Right atrium auricular region (tissue), 2 donors: ENCODE measurements at places on chromosomes 7 and 10.

DNA sequence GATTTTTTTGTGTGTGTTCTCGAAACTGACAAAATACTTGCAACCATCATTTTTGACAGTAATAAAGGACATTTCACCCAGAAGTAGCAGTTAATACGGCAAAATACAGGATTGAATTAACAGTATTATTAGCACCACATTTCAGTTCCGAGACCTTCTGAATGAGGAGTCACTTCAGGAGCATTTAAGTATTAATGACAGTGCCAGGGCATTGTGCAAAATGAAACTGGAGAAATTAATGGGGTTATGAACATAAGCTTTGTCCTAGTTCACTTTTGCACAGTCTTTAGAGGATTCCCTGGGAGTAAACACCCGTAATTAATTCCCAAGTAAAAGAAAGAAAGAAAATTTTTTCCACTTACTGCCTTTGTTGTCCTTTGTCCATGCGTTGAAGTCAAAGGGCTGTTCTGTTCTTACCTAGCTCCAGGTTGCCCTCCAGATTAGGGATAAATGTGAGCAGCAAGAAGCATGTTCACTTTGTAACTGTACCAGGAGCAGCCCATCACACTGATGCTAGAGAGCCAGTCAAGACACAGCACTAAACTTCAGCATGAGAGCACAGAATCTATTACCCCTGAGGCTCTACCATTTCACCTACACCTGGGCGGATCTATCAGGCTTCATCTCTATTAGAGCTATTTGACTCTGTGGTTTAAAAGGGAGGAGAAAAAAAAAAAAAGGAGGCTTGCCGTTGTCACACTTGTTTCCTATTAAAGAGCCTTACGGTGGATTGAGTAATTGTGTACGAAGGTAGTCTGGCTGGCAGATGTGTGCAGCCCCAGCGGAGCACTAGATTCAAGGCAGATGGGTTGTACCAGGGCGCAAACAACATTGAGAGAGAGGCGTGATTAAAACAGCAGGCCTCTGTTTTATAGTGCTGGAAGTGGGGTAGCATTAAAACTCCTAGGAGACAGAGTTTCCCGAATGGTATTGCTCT lies 297.8 kb upstream of the SEMA3A start:
- no peak overlapping the region for H3K4me3 ChIP-seq
- no peaks in the 10 kb centered on the region for H3K36me3 ChIP-seq
- no peak for DNase-seq
- H3K27me3 ChIP-seq = no peaks in the 10 kb centered on the region

DNA sequence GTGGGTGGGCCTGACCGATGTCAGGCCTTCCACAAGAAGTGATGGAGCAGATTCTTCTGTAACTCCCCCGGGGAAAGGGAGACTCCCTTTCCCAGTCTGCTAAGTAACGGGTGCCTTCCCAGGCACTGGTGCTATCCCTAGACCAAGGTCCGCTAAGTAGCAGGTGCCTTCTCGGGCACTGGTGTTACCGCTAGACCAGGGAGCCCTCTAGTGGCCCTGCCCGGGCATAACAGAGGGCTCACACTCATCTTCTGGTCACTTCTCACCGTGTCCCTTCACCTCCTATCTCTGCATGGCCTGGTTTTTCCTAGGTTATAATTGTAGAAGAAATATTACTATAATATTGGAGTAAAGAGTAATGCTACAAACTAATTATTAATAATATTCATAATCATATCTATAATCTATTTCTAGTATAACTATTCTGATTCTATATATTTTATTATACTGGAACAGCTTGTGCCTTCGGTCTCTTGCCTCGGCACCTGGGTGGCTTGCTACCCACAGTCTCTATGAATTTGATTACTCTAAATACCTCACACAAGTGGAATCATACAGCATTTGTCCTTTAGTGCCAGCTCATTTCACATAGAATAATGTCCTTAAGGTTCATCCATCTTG lies 1378.7 kb downstream of the XPNPEP1 start:
- H3K4me3 ChIP-seq = no peak overlapping the region
- H3K27me3 ChIP-seq = no peaks in the 10 kb centered on the region
- no peak overlapping the region for H3K27ac ChIP-seq
- DNase-seq = no peak

DNA sequence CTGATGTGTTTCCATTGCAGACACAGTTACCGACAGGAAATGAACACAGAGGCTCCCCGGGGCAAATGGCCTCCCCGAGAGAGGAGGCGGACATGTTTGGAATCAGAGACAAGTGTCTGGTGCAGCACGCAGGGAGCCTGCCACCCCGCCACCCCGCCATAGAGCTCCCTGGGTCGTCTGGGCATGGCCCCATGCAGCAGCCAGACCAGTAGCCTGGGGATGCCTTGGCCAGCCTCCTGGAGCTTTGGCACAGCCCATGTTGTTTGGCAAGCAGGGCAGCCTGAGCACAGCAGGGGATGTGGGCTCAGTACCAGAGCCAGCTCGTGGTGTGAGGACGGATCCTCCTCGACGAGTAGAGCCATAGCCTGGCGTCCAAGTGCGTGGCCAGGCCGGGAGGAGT lies 80.8 kb downstream of the NKX6-2 start:
- H3K36me3 ChIP-seq = peaks cover 11% of the 10 kb centered on the region
- H3K4me3 ChIP-seq = no peak overlapping the region
- H3K27ac ChIP-seq = no peak overlapping the region
- H3K4me1 ChIP-seq = no peaks in the 10 kb centered on the region

DNA sequence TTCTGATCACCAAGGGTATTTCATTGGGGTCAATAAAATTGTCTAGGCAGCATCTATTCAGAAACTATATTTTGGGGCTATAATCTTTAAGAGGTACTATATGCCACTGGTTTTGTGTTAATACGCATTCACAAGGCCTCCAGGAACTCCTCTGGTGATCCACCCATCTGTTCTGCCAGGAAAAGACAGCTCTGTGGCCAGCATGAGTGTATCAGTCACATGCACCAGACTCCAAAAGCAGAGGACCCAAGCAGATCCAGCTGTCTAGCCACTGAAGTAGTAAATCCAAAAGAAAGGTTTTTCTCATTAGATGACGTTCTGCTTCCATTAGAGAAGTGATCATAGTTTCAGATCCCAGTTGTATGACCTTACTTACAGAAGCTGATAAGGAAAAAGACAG lies 199.6 kb upstream of the CELF2 start:
- DNase-seq = peak; percentile 83
- no peaks in the 10 kb centered on the region for H3K27me3 ChIP-seq
- H3K4me3 ChIP-seq = no peak overlapping the region
- H3K4me1 ChIP-seq = peaks cover 21% of the 10 kb centered on the region
- H3K27ac ChIP-seq = peak overlapping the region; percentile 14

DNA sequence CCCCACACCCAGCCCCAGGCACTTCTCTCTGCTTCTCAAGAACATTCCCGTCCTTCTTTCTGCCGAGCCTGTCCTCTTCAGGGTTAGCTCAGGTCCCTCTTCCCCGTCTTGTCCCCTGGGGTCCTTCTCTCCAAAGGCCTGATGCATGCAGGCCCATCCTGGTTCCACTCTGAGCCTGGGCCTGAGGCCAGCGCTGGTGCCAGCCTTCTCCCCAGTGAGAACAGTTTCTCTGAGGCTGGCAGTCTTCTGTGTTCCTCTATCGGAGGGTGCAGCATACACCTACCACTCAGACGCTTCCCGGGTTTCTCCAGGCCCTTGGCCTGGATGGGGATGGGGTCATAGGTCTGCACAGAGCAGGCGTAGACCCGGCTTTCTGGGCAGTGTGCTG lies 14.6 kb downstream of the AP5Z1 start:
- H3K4me1 ChIP-seq = no peaks in the 10 kb centered on the region
- H3K36me3 ChIP-seq = peaks cover 49% of the 10 kb centered on the region
- DNase-seq = no peak
- no peaks in the 10 kb centered on the region for H3K27me3 ChIP-seq
- no peak overlapping the region for H3K4me3 ChIP-seq

- no peak overlapping the region for H3K4me3 ChIP-seq
- no peak overlapping the region for H3K27ac ChIP-seq
- H3K27me3 ChIP-seq = no peaks in the 10 kb centered on the region
- H3K36me3 ChIP-seq = no peaks in the 10 kb centered on the region
- DNase-seq = no peak
These were observed 30.9 kb downstream of the SCIN start for GRCh38 chr7:12601302-12601869.

DNA sequence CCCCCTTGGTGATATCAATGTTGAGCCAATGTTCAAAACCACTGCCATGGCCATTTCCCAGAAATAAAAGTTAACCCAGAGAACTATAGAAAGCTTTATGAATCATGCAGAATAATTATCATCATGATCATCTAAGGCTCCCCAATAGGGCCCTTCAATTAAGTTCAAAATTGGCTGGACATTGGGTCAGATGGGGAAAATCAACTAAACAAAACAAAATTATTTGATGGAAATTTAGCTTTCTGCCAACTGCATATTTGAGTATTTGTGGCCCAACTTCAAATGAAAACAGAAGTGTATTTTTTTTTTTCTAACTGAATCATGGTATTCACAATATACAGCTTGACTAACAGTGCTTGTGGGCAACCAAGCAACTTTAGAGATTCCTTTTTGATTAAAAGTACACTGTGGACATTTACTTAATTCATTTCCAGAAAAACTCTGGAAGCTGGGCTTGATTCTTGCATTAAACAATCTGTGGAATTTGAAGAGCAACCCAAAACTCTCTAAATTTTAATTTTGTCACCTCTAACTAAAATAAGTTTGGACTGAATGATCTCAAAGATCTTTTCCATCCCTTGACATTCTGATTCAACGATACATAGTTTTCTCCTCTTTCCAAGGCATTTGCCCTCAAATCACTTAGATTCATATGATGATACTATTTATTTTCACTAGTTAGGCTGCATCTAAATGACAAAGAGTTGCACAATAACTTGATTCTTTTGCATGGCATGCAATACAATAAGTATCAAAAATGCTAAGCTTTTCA lies 203.2 kb downstream of the AHR start:
- H3K27ac ChIP-seq = no peak overlapping the region
- DNase-seq = no peak
- H3K27me3 ChIP-seq = no peaks in the 10 kb centered on the region
- no peaks in the 10 kb centered on the region for H3K4me1 ChIP-seq

DNA sequence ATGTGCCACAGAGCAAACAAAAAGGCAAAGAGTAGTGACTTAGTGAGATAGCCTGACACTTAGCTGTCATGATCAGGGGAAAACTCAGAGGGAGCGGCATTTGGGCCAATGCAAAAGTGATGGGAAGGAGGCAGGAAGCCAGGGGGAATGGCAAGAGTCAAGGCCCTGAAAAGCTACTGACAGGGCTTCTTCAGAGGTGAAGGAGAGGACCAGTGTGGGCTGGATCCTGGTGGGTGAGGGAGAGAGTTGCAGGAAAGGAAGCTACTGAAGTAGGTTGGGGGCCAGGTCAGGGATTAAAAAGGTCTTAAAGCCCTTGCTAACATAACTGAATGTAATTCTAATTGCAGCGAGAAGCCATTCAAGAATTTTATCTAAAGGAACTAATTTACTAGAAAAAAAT lies 117.0 kb downstream of the AASS start:
- no peaks in the 10 kb centered on the region for H3K27me3 ChIP-seq
- no peak overlapping the region for H3K27ac ChIP-seq
- H3K4me3 ChIP-seq = no peak overlapping the region
- no peaks in the 10 kb centered on the region for H3K4me1 ChIP-seq

GRCh38 chr7:158320328-158320727 lies 267.3 kb downstream of the PTPRN2 start:
- no peak for DNase-seq
- no peaks in the 10 kb centered on the region for H3K27me3 ChIP-seq
- H3K27ac ChIP-seq = no peak overlapping the region
- no peaks in the 10 kb centered on the region for H3K36me3 ChIP-seq
- no peak overlapping the region for H3K4me3 ChIP-seq

DNA sequence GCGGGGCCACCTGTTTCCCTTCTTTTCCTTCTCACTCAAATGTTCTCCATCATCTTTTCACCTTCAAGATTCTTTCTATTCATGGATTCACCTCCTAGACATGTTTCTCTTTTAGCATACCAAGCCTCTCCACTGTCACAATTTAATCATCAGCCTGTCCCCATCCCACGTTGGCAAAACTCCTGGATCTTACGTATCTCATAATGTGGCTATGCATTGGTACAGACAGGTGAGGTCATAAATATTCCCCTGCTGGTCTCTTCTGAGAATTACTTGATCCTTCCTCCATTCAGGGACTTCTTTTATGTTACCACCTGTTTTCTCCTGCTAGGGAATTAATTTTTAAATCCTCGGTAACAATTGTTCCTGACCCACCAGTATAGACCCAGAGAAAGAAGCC lies 262.6 kb upstream of the NEBL start:
- H3K4me3 ChIP-seq = no peak overlapping the region
- H3K36me3 ChIP-seq = no peaks in the 10 kb centered on the region
- H3K4me1 ChIP-seq = no peaks in the 10 kb centered on the region
- no peaks in the 10 kb centered on the region for H3K27me3 ChIP-seq
- DNase-seq = no peak

GRCh38 chr10:124547647-124548168 lies 86.1 kb downstream of the LHPP start:
- no peaks in the 10 kb centered on the region for H3K27me3 ChIP-seq
- no peak overlapping the region for H3K27ac ChIP-seq
- no peak for DNase-seq
- no peaks in the 10 kb centered on the region for H3K36me3 ChIP-seq
- H3K4me1 ChIP-seq = no peaks in the 10 kb centered on the region

- H3K4me3 ChIP-seq = no peak overlapping the region
- H3K27me3 ChIP-seq = no peaks in the 10 kb centered on the region
- peak overlapping the region; percentile 82 for H3K27ac ChIP-seq
- no peak for DNase-seq
- H3K36me3 ChIP-seq = no peaks in the 10 kb centered on the region
These were observed 40.9 kb upstream of the KLF6 start for GRCh38 chr10:3825862-3826351.

- no peak overlapping the region for H3K27ac ChIP-seq
- H3K4me1 ChIP-seq = no peaks in the 10 kb centered on the region
- no peak overlapping the region for H3K4me3 ChIP-seq
- DNase-seq = no peak
These were observed 123.9 kb upstream of the STK17A start for GRCh38 chr7:43459019-43459337.

GRCh38 chr7:116990056-116990455 lies 36.8 kb downstream of the ST7 start:
- no peaks in the 10 kb centered on the region for H3K36me3 ChIP-seq
- no peak overlapping the region for H3K4me3 ChIP-seq
- H3K27me3 ChIP-seq = no peaks in the 10 kb centered on the region
- no peak for DNase-seq
- no peaks in the 10 kb centered on the region for H3K4me1 ChIP-seq

DNA sequence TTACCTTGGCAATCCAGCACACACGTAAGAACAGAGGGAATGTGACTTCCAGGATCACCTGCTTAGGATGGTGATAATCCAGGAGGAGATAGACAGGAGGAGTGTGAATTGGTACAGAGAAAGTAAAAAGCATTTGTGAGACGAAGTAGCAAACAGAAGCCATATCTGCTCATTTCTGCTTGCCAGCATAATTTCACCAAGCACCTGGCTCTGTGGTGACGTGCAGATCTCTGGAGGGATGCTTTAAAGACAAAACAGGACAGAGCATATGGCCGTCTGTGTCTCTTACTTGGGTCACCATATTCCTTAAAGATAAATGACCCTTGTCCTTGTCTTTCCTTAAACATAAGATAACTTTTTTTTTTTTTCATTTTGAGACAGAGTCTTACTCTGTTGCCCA lies 90.2 kb upstream of the ARHGAP21 start:
- H3K27ac ChIP-seq = no peak overlapping the region
- no peak for DNase-seq
- peaks cover 14% of the 10 kb centered on the region for H3K4me1 ChIP-seq
- H3K27me3 ChIP-seq = no peaks in the 10 kb centered on the region

- H3K27ac ChIP-seq = no peak overlapping the region
- DNase-seq = no peak
- H3K27me3 ChIP-seq = no peaks in the 10 kb centered on the region
- H3K4me3 ChIP-seq = no peak overlapping the region
These were observed 202.9 kb upstream of the TCERG1L start for GRCh38 chr10:131514454-131514853.
